ENCODE measurements at places on chromosomes 3 and 15. TPM values are rescaled to one million over a fixed set of nuclear protein-coding genes. Genes with fewer than 3 reads are reported as not detected.

GRCh38 chr3:107956991-107957900 is 133.6 kb downstream of the CD47 start:
- H3K27me3 ChIP-seq = no peaks in the 10 kb centered on the region
- peaks cover 25% of the 10 kb centered on the region for H3K4me1 ChIP-seq
- H3K4me3 ChIP-seq = no peak overlapping the region
- no peak for DNase-seq
- H3K36me3 ChIP-seq = no peaks in the 10 kb centered on the region

DNA sequence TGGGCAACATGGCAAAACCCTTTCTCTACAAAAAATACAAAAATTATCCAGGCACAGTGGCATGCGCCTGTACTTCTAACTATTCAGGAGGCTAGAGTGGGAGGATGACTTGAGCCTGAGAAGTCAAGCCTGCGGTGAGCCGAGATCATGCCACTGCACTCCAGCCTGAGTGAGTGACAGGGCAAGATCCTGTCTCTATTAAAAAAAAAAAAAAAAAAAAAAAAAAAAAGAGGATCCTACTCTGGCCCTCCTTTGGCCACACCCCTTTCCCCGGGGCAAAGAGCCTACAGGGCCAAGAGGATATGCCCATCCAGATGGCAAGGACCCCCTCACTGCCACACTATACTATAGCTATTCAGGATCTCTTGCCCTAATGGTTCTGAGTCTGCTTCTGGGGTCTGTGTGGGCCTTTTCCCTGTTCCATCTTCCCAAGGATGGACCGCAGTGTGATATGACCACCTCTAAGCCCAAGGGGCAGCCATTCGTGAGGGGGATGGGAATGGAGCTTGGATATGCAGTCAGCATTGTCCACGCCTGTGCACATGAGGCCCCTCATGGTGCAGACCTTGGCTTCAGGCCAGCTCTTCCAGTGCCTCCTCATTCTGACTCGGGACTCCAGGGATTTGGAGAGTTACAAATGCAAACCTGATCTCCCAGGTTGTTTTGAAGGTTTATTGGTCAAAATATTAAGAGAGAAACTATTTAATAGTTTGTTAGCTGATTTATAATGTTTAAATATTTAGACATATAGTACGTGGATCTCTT is 7.3 kb downstream of the TYRO3 start:
- H3K36me3 ChIP-seq = peaks cover 4% of the 10 kb centered on the region
- no peak overlapping the region for H3K4me3 ChIP-seq
- no peak for DNase-seq
- no peak overlapping the region for H3K27ac ChIP-seq
- H3K4me1 ChIP-seq = peaks cover 59% of the 10 kb centered on the region
- H3K27me3 ChIP-seq = no peaks in the 10 kb centered on the region

GRCh38 chr3:28502397-28502937 is 153.8 kb upstream of the AZI2 start:
- no peak for DNase-seq
- no peak overlapping the region for H3K27ac ChIP-seq
- peaks cover 4% of the 10 kb centered on the region for H3K4me1 ChIP-seq
- H3K27me3 ChIP-seq = no peaks in the 10 kb centered on the region
- H3K36me3 ChIP-seq = no peaks in the 10 kb centered on the region
- no peak overlapping the region for H3K4me3 ChIP-seq

- DNase-seq = no peak
- H3K27me3 ChIP-seq = no peaks in the 10 kb centered on the region
- peak overlapping the region; percentile 30 for H3K27ac ChIP-seq
- H3K4me3 ChIP-seq = no peak overlapping the region
- peaks cover 19% of the 10 kb centered on the region for H3K4me1 ChIP-seq
Measured at GRCh38 chr3:193590088-193590856, 2.7 kb upstream of the OPA1 start.

GRCh38 chr3:36514171-36514570 is 133.9 kb downstream of the STAC start:
- DNase-seq = no peak
- no peaks in the 10 kb centered on the region for H3K27me3 ChIP-seq
- no peak overlapping the region for H3K4me3 ChIP-seq

- H3K4me1 ChIP-seq = no peaks in the 10 kb centered on the region
- H3K4me3 ChIP-seq = no peak overlapping the region
- peaks cover 10% of the 10 kb centered on the region for H3K36me3 ChIP-seq
- peak overlapping the region; percentile 36 for H3K27ac ChIP-seq
- no peak for DNase-seq
Measured at GRCh38 chr3:46830801-46831200, 32.4 kb downstream of the MYL3 start.

DCLK3 gene
- 0.10 TPM for total RNA-seq

DNA sequence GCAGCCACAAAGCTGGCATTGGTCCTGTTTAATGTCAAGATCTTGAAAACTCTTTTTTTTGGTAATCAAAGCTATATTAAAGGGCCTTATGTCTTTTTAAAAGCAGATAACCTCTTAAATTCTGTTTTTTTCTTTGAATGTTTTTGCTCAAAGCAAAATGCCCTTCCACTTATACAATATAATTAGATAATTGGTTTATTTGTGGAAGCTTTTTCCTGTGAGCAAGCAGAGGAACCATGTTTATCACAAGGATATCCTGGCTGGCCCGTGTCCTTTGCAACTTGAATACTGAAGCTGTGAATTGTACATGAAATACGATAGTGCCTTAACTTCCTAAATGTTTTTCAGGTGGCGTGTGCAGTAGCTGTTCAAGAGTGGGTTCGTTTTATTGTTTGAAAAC is 2.6 kb downstream of the ST3GAL6 start:
- no peaks in the 10 kb centered on the region for H3K27me3 ChIP-seq
- peaks cover 3% of the 10 kb centered on the region for H3K36me3 ChIP-seq
- no peak overlapping the region for H3K27ac ChIP-seq
- peaks cover 30% of the 10 kb centered on the region for H3K4me1 ChIP-seq

DNA sequence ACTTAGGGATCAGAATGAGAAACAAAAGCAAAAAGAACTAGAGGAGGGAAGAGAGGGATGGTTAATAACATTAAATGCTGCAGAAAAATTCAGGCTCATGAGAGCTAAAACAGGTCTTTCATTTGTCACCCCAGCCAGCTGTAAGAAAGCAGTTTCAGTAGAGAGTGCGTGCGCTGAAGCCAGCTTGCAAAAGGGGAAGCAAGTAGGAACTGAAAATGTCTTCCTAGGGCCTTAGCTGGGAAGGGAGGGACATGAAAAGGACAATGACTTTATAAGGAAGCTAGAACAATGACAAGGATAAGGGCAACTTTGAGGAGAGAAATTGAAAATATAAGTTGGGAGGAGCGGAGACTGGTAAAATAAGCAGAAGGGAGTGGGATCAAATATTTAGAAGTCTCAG is 3.1 kb downstream of the CIAO2A start:
- no peaks in the 10 kb centered on the region for H3K27me3 ChIP-seq
- peak overlapping the region; percentile 36 for H3K27ac ChIP-seq
- H3K36me3 ChIP-seq = peaks cover 17% of the 10 kb centered on the region
- no peak for DNase-seq

GP5 gene
- 0.10 TPM for total RNA-seq

POPDC2 gene
- 1.4 TPM for total RNA-seq

IL17RE gene
- 13.6 TPM for total RNA-seq

GRCh38 chr15:35595656-35596055 is 49.7 kb upstream of the DPH6 start:
- H3K27ac ChIP-seq = no peak overlapping the region
- DNase-seq = no peak
- no peaks in the 10 kb centered on the region for H3K4me1 ChIP-seq
- H3K36me3 ChIP-seq = peaks cover 4% of the 10 kb centered on the region
- H3K4me3 ChIP-seq = no peak overlapping the region

DNA sequence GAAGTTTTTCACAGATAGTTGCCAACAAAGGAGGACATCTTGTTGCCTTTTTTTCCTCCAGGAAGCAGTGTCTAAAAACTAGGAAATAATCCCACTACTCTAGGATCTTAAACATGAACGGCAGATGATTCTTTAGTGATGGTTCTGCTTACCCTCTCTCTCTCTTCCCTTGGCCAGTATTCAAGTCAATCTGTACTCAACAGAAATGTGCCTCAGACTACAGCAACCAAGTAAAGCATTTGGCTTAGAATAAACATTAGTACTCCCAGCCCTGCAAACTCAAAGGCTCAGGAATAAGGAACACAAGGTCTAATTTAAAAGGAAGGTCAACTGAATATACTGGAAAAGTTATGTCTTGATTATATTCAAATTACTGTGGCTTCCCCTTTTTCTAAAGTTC is 8.7 kb downstream of the NPTN start:
- no peak for DNase-seq
- no peak overlapping the region for H3K27ac ChIP-seq
- peaks cover 49% of the 10 kb centered on the region for H3K4me1 ChIP-seq
- H3K36me3 ChIP-seq = no peaks in the 10 kb centered on the region

CHRNB4 gene
- 3.8 TPM for total RNA-seq

TRH gene
- 5.3 TPM for total RNA-seq

DNA sequence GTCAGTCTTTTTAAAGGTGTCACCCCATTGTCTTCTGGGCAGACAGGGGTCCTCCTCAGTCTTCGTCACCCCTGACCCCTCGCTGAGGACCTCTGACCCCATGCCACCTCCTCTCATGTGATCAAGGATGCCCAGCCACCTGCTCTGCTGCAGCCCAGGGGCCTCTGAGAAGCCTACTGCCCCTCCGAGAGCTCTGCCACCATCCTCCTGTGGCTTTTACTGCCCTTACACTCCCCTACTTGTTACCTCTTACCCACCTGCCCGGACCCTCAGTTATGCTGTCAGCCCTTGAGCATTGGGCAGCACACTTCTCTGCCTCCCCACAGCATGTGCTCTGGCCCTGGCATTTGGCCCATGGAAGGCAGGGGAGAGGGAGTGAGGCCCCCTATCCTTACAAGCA is 123.2 kb downstream of the LRRK1 start:
- no peak overlapping the region for H3K27ac ChIP-seq
- peaks cover 3% of the 10 kb centered on the region for H3K27me3 ChIP-seq
- H3K4me3 ChIP-seq = no peak overlapping the region
- H3K36me3 ChIP-seq = no peaks in the 10 kb centered on the region
- H3K4me1 ChIP-seq = peaks cover 4% of the 10 kb centered on the region

SLC22A13 gene
- total RNA-seq = 0.60 TPM

GRCh38 chr3:15989419-15989818 is 185.1 kb upstream of the GALNT15 start:
- no peaks in the 10 kb centered on the region for H3K36me3 ChIP-seq
- H3K4me3 ChIP-seq = no peak overlapping the region
- H3K27me3 ChIP-seq = no peaks in the 10 kb centered on the region
- H3K4me1 ChIP-seq = no peaks in the 10 kb centered on the region

ROBO2 gene
- total RNA-seq = 22.7 TPM

HIGD1A gene
- total RNA-seq = 100 TPM

GRCh38 chr3:36843065-36844051 is 79.0 kb upstream of the DCLK3 start:
- peaks cover 21% of the 10 kb centered on the region for H3K36me3 ChIP-seq
- H3K4me3 ChIP-seq = no peak overlapping the region
- H3K27ac ChIP-seq = no peak overlapping the region
- no peaks in the 10 kb centered on the region for H3K4me1 ChIP-seq
- H3K27me3 ChIP-seq = no peaks in the 10 kb centered on the region

DNA sequence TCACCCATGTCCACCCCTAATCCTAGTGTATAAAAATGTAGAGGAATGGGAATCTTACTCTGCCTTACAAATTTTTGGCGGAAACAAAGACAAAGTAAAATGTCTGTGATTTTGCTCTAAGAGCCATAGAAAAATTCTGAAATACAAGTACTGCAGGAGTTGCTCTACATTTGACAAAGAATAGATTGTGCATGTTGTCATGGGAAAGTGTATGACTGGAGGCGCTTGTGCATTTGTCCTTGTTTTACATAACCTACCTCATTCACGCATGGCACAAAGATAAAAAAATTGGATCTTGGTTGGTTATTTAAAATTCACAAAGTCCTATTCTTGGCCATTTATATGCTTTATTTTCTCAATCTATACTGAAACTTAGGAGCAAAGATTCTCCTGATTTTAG is 2.0 kb upstream of the TUSC7 start:
- H3K4me3 ChIP-seq = no peak overlapping the region
- no peaks in the 10 kb centered on the region for H3K27me3 ChIP-seq
- H3K36me3 ChIP-seq = no peaks in the 10 kb centered on the region
- no peak for DNase-seq
- H3K27ac ChIP-seq = no peak overlapping the region

GRCh38 chr3:143000528-143000927 is 842 bp upstream of the U2SURP start:
- H3K27me3 ChIP-seq = no peaks in the 10 kb centered on the region
- H3K36me3 ChIP-seq = no peaks in the 10 kb centered on the region
- peak overlapping the region; percentile 98 for H3K4me3 ChIP-seq
- DNase-seq = no peak
- peaks cover 28% of the 10 kb centered on the region for H3K4me1 ChIP-seq

CCDC39 gene
- not detected for total RNA-seq

DNA sequence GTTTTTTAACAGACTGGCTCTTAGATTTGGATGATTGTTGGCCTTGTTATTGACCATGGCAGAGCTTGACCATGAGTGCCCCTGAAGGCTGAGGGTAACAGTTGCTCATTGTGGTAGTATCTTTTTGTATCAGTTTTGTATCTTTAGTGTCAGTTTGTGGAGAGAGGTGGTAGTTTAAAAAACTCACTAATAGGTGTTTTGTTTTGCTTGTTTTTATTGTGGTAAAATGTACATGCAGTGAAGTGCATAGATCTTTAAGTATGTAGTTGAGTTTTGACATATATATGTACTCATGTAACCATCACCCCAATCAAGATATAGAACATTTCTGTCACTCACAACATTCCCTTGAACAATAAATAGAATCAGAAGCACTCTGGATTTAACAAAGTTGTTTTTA is 9.8 kb downstream of the GMPS start:
- no peak for DNase-seq
- peaks cover 22% of the 10 kb centered on the region for H3K4me1 ChIP-seq
- H3K27me3 ChIP-seq = no peaks in the 10 kb centered on the region
- no peak overlapping the region for H3K27ac ChIP-seq
- no peak overlapping the region for H3K4me3 ChIP-seq

- H3K27ac ChIP-seq = no peak overlapping the region
- no peak overlapping the region for H3K4me3 ChIP-seq
- H3K27me3 ChIP-seq = no peaks in the 10 kb centered on the region
- no peaks in the 10 kb centered on the region for H3K4me1 ChIP-seq
Measured at GRCh38 chr3:154583086-154583634, 153.2 kb upstream of the GPR149 start.

DNA sequence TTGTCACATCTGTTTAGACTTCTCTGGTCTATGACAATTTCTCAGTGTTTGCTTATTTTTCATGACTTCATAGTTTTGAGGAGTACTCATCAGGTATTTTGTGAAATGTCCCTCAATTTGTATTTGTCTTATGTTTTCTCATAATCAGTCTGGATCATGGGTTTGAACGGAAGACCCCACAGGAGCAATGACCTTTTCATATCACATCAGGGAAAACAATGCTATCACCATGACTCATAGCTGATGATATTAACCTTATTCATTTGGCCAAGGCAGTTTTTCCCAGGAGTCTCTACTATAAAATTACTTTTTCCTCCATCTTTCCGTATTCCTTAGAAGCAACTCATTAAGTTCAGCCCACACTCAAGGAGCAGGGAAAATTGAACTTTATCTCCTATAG is 32.7 kb downstream of the AADACL2 start:
- H3K36me3 ChIP-seq = no peaks in the 10 kb centered on the region
- H3K27me3 ChIP-seq = no peaks in the 10 kb centered on the region
- DNase-seq = no peak
- H3K27ac ChIP-seq = no peak overlapping the region

Data from type B pancreatic cell (in vitro differentiated cells).